A549 (cell line): ENCODE measurements at places on chromosomes 3 and 15. TPM values are rescaled to one million over a fixed set of nuclear protein-coding genes. Genes with fewer than 3 reads are reported as not detected.

- no peak for DNase-seq
Observed at GRCh38 chr3:53577506-53577905, 83.1 kb downstream of the CACNA1D start.

Gene AADACL2
- polyA plus RNA-seq: not detected in 3 replicates

Gene MINAR1
- polyA plus RNA-seq: 0.71 to 0.87 TPM (median 0.71 TPM) in 3 replicates

DNA sequence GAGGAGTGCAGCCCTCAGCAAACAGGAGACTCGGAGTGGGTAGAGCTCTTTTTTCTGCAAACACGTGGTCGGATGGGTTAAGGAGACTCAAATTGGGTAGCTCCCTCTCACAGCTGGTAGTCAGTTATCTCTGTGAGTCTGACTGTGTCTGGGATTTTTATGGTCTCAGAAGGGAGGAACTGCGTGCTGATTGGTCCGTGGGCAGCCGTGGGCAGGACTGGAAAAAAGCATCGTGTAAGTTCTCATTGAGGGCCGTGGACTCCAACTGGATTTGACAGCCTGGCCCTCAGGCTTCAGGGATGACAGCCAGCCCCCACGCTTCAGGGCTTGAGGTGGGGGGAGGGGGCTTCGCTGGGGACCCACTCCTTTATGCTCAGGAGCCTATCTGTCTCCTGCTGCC lies 463.9 kb downstream of the EPHA3 start:
- no peak for DNase-seq

- DNase-seq: no peak
Observed at GRCh38 chr3:184339001-184339400, 1.6 kb downstream of the FAM131A start.

GRCh38 chr3:14422016-14422963 lies 19.9 kb downstream of the SLC6A6 start:
- DNase-seq: no peak

GRCh38 chr3:30343067-30343831 lies 263.2 kb upstream of the TGFBR2 start:
- no peak for DNase-seq

Gene SEMA7A
- polyA plus RNA-seq: 1.2 to 1.7 TPM (median 1.7 TPM) in 3 replicates

- no peak for DNase-seq
Observed at GRCh38 chr15:77069521-77070121, 1.3 kb downstream of the TSPAN3 start.

Gene ALG1L2
- polyA plus RNA-seq: not detected in 3 replicates

Gene WDR72
- 11.1 to 12.3 TPM (median 12.0 TPM) in 3 replicates for polyA plus RNA-seq

DNA sequence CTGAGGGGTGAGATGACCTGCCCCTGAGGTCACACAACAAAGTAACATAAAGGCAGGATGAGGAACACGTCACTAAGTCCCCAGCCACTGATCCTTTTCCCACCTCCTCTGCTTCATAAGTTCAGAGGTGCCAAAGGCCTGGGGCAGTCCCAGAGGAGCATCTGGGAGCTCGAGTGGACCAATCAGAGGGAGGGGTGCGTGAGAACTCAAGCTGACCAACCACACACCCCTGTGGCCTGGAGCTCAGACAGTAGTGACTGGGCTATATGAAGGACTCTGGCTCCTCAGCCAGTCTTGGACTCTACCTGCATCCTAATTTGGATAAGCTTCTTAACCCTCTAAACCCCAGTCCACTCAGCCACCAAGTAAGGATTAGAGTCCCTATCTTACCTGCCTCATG lies 28.0 kb upstream of the CAV3 start:
- DNase-seq: no peak

Gene GPR176
- 7.1 to 8.1 TPM (median 8.1 TPM) in 3 replicates for polyA plus RNA-seq

- DNase-seq: no peak
Observed at GRCh38 chr3:128254967-128255366, 101.7 kb downstream of the EEFSEC start.

Gene CHRNA5
- polyA plus RNA-seq: 29.8 to 31.7 TPM (median 30.7 TPM) in 3 replicates

Gene CYP1A1
- 0.46 to 0.62 TPM (median 0.50 TPM) in 3 replicates for polyA plus RNA-seq

DNA sequence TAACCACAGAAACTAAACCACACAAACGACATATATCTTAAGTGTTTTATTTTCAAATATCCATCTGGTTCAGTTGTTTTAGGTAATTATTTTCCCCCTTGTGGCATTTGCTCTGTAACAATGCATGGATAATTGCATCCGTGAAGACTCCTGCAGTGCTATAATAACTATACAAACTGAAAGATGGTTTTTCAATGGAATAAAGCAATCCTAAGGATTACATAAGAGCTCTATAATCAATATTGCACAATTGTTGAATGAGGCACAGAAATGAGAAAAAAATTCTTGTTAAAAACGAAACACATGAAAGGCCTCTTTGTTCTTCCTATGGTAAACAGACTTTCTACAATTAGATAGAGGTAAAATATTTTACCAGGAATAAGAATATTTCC lies 446.0 kb upstream of the EPHA3 start:
- no peak for DNase-seq

Gene EOMES
- polyA plus RNA-seq: 0.74 to 1.0 TPM (median 0.84 TPM) in 3 replicates

- no peak for DNase-seq
Observed at GRCh38 chr15:89761009-89761831, 10.2 kb upstream of the MESP1 start.

- no peak for DNase-seq
Observed at GRCh38 chr15:63848879-63849551, 15.3 kb upstream of the HERC1 start.

GRCh38 chr3:160564949-160565441 lies 376 bp downstream of the KPNA4 start:
- DNase-seq: peak; percentile 76

Gene FBLN2
- polyA plus RNA-seq: 1.6 to 2.7 TPM (median 2.6 TPM) in 3 replicates

Gene BLM
- 8.6 to 10.5 TPM (median 10.2 TPM) in 3 replicates for polyA plus RNA-seq

- DNase-seq: no peak
Observed at GRCh38 chr15:39114690-39115378, 466.0 kb upstream of the THBS1 start.

Gene SNX33
- polyA plus RNA-seq: 8.1 to 11.6 TPM (median 11.2 TPM) in 3 replicates

DNA sequence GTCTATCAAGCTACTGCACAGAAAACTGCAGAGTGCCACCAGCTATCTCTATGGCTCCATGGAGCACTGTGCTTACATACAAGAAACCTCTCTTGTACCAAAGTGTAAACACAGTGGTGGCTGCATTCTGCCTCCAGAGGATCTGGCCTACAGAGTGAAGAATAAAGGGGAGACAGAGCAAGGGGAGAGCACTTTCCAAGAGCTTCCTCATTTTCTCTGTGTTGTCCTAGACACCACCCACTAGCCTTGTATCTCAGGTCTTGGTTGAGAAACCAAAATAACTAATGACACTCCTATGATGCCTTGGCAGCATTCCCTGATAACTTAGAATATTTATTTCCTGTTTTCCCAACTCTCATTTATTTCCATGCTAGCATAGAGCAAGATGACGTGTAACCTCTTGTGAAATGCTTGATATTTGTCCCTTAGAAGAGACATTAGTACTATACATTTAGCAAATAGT lies 56.9 kb upstream of the PHLDB2 start:
- no peak for DNase-seq

GRCh38 chr15:35603301-35603700 lies 57.3 kb upstream of the DPH6 start:
- DNase-seq: no peak

Gene LSAMP
- 0.07 to 0.22 TPM (median 0.12 TPM) in 3 replicates for polyA plus RNA-seq

Gene IL5RA
- not detected in 3 replicates for polyA plus RNA-seq

Gene CNBP
- 304 to 324 TPM (median 312 TPM) in 3 replicates for polyA plus RNA-seq

Gene CHL1
- not detected in 3 replicates for polyA plus RNA-seq
